Kidney (tissue), 22 donors: ENCODE measurements at places on chromosomes 4 and X.

- DNase-seq, result no peak
These were observed 78.2 kb downstream of the AFAP1 start for GRCh38 chr4:7861440-7861881.

DNA sequence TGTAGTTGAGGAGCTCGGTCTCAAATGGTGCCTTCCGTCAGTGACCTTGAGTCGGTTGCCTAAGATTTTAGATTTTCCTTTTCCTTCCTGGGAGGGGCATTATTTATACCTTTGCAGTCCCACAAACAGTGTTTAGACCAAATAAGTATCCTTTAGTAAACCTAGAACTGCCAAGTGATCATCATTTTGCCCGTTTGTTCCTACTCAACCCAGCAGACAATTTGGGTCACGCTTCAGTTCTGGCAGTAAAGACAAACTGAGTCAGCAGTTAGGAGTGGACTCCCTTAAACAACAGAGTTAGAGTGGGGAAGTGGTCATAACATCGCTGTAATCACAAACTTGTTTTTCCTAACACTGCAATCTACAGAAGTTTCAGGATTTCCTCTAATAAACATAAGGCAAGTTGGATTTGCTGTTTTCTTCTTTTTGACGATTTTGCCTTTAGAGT is 777 bp upstream of the WDFY3 start:
- no peak for DNase-seq

DNA sequence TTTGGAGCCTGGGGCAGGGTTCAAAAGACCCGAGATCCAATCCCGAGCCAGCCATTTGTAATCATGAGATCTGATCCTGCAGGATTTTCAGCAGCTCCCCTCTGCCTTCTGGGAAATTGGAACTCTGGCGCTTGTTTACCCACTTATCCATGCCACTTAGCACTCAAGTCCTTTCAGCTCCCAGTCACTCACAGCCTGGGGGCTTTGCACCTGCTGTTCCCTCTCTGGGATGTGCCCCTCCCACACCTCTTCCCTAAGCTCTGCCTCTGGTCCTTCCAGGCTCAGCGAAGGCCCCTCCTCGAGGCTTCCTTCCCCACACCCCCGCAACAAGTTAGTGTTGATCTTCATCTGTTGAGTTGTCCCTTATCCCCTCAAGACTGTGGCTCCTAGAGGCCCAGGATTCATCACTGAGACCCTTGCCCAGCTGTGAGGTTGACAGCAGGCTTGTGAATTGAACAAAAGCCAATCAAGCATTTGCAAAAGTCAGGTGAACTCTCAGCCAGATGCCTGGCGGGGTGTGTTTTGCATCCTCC is 99.1 kb upstream of the AFAP1 start:
- no peak for DNase-seq

DNA sequence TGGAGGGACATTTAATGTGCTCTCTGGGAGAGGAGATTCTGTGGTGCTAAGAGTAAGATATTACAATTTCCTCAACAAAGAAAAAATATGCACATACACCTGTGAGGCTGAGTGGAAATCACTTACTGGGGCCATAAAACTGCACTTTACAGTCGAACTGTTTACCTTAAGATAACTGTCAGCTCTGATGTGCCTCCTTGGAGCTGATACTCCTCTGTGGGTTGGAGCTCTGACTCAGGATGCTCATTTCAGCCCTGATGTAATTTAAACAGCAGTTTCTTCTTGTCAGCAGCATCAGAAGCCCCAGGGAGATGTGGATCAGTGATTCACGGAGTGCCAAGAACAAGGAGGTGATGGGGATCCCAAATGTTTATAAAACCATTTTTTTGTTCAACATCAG is 241.9 kb upstream of the SFRP2 start:
- no peak for DNase-seq

GRCh38 chrX:133921764-133922389 is 63.5 kb downstream of the GPC3 start:
- DNase-seq, result no peak

DNA sequence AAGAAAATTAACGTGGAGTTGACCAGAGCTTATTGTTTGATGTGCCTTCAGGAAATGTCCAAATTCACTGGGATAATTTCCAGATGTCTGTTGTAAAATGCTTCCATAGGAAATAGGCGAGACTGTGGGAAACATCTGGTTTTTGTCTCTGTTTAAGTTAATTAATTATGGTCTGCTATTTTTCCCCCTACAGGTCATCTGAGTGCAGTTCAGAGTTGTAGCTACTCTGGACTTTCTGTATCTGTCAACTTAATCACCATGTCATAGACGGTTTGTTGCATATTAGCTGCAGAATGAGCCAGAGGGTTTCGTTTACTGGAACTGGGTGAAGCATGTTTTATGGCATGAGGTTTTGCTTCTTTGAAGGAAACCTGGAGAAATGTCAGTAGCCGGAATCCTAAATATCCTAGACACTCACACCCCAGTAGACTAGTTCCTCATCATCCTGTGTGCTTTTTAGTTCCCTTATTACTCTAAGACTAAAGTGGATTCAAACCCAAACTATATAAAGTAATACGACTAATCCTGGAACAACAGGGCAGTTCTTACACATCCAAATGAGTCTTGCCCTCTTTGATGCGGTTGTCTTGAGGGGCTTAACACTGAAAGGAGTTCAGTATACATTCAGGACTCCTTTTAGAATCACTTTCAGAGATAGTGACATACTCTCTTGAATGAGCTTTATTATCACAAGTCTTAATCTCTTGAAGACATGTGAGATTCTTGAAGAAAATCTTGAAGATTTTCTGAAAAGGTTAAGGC is 62.5 kb downstream of the PPEF1 start:
- DNase-seq, result no peak

DNA sequence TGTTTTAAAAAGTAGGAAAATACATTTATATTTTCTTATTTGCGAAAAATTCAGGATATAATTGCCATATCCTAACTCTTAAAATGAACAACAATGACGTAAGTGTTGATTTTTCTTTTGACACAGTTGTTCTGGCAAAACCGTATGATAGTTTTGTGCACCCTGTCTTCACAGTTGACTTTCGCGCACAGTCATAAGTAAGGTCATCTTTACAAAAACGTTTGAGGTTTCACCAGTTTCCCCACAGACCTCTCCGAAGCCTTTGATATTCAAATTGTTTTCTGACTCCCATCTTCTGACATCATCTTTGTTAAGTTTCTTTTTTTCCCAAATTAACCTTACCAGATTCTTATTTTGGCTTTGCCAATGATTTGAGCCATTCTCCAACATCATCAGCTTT is 48.1 kb upstream of the ATXN3L start:
- DNase-seq, result no peak

- DNase-seq, result no peak
These were observed 117.3 kb downstream of the FAT4 start for GRCh38 chr4:125432078-125432477.

GRCh38 chr4:170777663-170778062 is 687.9 kb upstream of the AADAT start:
- no peak for DNase-seq
